Stimulated activated CD8-positive, alpha-beta memory T cell treated with anti-CD3 and anti-CD28 coated beads, Interleukin-15, amount 100 ng/mL, for 4 hours (primary cell): ENCODE measurements at places on chromosomes 3 and 15.
A peak's percentile ranks its signal among the peaks of the same experiment; 100 is the strongest.

DNA sequence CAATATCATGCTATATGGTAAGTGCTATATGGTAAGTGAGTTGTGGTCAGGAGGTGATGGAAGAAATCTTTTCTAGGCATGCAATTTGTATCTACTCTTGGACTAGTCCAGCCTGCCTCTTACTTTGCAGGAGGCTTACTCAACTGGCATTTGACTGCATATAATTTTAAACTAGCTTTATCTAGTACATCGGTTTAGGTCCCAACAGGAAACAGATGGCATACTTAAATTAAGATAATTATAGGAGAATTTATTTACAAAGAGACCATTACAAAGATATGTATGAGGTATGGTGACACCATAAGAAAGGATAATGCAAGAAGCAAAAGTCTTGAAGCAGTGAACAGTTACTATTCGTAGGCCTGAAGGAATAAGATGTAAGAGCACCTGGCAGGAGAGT lies 7.8 kb downstream of the SLC28A2 start:
- DNase-seq: no peak

DNA sequence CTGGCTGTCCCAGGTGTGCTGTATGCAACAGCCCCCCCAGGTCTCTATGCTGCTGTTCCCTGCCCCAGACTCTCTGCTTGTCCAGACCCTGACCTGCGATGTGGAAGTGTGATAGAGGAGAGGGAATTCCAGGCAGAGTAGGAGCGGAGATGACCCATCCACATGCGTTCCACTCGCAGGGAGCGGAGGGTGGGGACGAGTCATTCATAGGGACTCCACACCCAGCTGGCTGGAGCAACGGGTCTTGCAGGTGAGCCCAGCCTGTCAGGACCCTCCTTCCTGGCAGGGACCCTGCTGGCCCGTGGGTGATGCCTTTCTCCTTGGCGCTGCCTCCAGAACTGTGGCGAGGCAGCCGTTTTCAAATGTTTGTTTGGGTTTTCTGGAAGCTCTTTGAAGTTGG lies 58.8 kb downstream of the CEMIP start:
- DNase-seq: no peak

DNA sequence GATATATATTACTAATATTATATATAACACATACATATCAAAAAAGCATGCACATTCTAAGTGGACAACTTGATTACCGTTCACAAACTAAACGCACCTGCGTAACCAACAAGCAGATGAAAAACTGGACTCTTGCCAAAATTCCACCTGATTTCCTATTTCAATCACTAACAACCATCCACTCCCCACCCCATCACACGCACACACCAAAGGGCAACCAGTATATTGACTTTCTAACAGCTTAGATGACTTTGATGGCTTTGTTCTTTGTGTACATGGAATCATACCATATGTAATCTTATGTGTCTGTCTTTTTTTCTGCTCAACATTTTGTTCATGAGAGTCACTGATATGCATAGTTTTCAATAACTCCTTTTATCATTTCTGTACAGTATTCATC lies 496.8 kb upstream of the ARRDC4 start:
- no peak for DNase-seq

DNA sequence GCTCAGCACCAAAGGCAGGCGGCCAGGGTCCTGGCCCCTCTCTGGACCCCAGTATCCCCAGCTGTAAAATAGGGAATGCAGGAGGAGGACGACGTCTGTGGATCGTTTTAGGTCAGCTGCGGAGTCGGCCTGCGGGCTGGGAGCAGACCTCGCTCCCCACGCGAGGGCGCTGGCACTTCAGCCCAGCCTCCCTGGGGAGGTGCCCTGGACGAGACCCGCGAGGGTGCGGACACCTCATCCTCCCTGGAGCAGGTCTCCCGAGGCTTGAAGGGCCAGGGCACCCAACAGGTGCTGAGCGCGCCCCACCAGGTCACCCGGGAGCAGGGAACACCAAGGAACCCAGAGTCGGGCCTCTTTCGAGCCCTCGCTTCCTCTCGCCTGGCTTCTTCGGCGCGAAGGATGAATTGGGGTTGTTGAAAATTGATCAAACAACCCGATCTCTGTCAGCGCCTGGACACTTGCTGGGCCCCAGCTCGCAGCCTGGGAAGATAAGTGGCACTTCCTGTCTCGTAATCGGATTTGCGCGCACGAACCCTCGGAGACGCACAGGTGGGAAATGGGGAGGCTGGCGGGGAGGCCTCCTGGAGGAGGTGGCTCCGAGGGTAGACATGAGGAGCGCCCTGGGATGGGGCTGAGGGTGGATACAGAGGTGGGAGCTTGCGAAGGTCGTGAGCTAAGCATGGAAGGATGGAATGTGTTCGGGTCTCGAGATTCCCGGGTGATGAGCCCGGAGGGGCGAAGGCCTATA lies 588 bp upstream of the VIPR1 start:
- DNase-seq: peak; percentile 33

DNA sequence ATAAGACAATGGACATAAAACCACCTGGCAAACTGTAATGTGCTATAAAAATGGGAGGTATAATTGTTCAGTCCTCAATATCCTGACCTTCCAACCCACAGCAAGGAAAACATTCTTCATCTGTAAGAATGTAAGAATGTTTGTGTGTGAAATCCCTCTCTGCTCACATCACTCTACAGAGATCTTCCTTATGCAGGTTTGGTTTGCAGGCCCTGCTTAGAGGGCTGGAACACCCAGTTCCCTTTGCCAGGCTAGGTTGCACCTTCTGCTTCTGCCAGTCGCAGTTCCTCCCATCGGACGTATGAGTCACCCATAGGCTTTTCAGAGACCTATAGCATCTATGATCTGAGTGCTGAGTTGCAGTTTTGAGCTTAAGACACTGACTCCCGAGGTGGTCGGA lies 24.1 kb upstream of the MINAR1 start:
- no peak for DNase-seq

- DNase-seq: no peak
Observed at GRCh38 chr3:51471775-51472652, 27.8 kb downstream of the DCAF1 start.

DNA sequence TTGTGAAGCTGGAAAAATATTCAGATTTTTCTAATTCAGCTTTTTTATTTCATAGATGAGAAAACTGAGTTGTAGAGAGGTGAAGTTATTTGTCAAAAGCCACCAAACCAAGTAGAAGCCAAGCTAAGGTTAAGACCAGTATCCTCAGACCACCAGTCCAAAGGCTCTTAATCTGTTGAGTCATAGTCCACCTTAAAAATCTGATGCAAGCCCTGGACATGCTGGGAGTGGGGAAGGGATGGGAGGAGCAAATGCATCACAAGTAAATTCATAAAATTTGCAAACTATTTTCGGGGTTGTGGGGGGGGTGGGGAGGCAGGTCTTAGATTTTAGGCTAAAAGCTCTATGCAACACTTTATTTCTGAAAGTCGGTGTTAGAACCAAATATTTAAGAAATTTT lies 307.7 kb upstream of the SEMA6D start:
- no peak for DNase-seq

- DNase-seq: no peak
Observed at GRCh38 chr3:57966829-57967228, 41.4 kb upstream of the FLNB start.

DNA sequence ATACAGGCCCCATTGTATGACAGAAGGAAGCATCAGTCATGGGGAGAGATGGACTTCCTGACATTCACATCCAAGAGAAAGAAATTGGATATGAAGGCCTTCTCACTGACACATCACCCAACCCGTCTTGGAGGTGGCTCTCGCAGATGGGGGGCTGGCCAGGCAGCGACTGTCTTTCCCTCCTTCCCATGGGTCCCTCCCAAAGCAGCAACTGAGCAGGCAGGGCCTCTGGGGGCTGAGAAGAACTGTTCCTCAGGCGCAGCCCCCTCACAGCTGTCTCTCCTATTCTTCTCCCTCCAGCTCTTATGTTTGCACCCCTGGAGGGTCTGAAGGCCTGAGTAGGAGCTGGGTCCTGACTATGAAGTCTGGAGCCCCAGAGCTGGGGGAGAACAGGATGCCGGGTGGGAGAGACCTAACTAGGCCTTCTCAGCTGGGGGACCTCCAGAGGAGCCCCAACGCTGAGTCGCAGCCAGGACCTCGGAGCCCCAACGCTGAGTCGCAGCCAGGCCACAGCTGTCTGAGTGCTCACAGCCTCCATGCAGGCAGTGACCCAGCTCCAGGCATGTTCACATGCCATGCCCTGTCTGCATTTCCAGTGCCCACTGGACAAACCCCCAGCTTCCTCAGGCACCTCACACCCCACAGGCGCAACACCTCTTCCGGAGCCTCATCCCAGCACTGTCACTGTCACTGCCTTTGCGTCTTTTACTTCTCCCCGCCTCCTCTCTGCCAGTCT lies 29.6 kb downstream of the UMPS start:
- no peak for DNase-seq

GRCh38 chr15:48798319-48798718 lies 12.6 kb downstream of the CEP152 start:
- no peak for DNase-seq

DNA sequence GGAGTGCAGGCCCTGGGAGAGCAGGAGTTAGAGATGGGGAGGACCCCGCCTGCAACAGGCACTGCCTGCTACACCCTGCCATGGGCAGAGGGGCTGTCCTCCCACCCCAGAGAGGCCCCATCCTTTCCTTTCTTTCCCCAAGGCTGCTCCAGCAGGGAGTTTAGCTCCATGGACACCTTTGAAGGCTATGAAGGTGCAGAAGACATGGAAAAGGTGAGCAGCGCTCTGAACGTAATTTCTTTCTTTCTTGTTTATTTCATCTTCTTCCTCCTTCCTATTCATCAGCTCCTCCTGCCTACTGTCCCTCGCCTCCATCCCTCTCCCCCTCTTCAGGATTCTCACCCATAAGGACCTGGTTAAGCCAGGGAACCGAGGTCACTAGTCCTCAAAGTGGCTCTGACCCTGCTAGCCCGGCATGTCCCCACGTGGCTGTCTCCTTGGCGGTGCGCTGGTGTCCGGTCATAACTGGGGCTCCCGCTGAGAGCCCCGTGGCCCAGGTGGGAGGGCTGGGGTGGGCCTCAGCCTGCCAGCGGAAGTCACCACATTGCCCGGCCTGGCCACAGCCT lies 16.0 kb upstream of the ADIPOQ start:
- DNase-seq: no peak

GRCh38 chr3:127770671-127771355 lies 51.5 kb downstream of the MGLL start:
- DNase-seq: no peak

- DNase-seq: no peak
Observed at GRCh38 chr15:34109797-34110663, 8.1 kb downstream of the PGBD4 start.

- DNase-seq: no peak
Observed at GRCh38 chr15:26460165-26460564, 312.7 kb downstream of the GABRB3 start.

DNA sequence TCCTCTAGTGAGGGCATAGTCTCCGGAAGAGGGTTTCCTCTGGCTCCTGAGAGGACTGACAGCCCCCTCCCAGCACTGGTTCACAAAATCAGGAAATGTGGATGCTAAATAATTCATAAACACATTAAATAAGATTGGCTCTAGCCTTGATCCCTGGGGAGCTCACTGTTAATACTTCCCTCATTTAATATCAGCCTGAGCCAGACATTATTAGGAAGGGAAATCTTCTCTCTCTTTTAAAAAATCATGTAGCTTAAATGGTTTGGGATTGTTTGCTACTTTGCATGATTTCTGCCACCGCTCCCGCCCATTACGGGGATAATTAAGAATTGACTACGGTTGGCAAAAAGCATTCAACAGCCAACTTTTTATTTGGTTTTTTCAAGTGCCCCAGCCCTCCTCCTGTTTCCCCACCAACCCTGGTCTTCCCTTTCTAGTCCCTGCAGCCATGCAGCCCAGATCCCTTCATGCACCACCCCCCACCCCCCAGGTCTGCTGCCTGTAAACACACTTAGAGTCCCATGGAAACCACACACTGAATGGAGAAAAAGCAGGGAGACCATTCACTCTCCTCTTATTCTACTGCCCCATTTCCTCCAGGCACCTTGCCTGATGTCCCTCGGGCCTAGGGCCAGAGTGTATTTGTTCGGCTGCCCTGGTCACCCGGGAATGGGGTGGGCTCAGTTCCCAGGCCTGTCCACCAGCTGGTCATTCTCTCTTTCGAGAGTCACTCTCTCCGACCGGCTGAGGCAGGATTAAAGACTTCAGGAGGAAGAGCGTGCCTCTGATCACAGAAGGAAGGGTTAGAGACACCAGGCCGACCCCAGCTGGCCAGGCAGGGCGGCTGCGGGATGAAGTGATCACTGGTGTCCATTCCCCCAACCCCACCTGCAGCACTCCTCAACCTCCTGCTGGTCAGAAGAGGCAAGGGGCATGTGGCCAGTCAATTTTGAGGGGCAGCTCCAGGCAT lies 45.1 kb downstream of the SEMA5B start:
- no peak for DNase-seq

- no peak for DNase-seq
Observed at GRCh38 chr15:67035886-67036285, 29.5 kb upstream of the SMAD3 start.

- no peak for DNase-seq
Observed at GRCh38 chr15:100842756-100843730, 36.6 kb upstream of the ALDH1A3 start.

DNA sequence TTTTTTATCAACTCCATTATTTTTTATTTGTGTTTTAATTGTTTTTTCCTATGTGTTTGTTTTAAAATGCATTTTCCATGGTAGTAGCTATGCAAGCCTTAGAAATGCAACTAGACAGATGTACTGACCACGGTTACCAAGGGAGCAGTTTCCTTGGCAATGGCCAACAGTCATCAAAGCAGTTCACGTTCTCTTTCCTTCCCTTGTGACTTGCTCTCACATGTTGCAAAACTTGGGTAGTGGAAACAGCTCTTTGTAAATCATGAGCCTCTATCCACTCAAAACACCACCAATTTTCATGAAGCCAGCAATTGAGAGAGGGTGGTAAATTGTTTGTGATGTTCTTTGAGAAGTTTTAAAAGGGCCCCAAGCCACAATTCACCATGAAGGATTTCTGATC lies 499.4 kb upstream of the MDFIC2 start:
- no peak for DNase-seq

GRCh38 chr15:100949691-100950090 lies 30.5 kb downstream of the LRRK1 start:
- DNase-seq: no peak

DNA sequence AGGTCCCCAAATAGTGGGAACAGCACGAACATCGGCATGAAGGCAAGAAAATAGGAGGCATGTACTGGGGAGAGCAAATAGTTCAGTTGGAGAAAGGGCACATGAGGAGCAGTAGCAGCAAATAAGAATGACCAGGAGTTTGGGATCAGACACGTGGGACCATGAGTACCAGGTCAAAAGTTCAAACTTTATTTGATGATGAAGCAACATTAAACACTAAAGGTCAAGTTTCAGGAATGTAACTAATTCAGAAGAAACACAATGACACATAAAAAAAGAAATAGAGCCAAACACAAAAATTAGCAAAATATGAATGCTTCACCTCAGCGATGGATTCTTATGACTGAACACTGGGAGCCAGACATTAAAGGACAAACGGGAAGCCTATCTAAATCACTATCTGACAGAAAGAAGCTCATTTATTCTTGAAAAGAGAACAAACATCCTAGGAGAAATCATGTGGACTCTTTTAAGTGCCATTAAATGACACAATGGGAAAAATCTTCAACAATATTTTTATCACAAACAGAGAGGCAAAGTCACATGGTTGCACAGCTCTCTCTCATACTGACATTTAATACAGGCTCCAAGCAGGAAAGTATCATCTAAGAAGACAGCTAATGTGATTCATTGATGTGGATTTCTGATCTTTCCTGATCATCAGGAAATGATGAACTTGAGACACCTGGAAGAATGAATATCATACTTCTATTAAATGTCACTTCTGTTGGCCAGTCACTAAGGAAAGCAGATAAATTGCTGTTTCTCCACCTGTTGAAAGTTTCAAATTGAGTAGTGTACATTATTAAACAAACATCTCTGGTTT lies 216.9 kb upstream of the THBS1 start:
- no peak for DNase-seq
